Smooth muscle cell of the brain vasculature (primary cell): ENCODE measurements at places on chromosomes 2 and 18.

- DNase-seq: no peak
These were observed 5.5 kb downstream of the DGKD start for GRCh38 chr2:233359823-233360222.

DNA sequence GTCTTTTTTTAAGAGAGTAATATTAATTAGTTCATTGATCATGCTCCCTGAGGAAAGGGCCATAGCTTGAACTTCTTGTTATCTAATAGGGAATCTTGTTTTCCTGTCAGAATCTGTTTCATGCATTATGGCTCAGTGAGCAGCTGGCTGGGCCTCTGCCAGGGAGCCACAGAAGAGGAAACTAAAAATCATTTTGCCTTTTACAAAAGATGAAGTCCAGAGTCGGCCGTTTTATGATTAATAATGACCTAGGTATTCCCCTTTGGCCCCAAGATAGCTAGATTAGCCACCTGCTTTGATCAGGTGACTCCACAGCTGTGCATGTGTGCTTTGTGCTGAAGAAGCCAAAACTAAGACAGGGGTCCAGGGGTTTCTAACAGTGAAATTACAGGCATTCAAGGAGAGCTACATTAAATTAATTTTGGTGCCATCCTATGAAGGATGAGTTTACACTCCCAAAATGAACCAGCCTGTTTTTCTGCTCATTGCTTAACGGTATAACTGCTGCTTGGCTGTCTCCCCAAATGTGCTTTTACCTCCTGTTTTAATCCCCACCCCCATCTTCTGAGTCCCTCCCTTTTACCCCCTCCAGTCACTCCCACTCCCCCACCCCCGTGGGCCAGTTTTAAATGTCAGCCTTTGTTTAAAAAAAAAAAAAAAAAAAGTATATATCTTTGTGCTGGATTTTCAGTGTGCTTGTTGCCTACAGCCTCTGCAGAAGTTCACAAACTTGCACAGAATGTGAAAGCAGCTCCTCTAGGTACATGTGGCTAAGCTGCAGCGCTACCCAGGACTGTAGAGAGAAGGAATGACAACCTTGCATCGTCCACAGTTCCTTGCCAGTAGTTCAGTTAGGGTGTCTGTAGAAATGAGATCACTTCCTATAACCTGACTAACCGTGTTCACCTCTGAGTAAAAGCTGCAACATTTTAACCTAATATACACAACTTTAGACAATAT is 93.1 kb downstream of the CABLES1 start:
- no peak for DNase-seq

DNA sequence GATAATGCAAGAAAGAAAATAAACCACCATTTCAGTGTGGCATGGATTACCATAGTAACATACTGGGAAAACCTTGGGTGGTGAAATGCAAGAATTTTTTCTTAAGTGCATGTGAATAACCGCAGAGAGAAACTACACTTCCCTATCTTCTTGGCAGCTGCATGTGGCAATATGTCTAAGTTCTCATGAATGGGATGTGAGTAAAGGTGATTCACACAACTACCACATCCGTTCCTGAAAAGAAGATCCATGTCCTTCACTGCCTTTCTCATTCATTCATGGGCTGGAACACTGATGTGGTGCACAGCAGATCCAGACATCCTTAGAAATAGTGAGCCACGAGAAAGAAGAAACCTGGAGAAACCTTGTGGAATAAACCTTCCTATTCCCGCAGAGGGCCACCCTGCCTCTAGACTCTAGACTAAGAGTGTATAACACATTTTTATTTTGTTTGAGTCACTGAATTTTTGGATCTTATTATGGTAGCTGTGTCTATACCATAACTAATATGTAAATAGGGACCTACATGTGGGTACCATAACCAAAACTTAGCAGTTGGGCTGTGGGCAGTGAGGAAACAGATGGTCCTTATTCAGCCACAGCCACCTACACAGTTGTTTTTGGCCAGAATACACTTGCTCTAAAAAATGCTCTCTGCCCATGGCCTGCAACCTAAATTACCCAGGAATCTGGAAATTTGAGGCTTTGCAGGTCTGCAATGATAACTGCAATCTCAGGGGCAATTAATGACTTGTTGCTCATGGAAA is 573.3 kb downstream of the LRP1B start:
- DNase-seq: no peak

DNA sequence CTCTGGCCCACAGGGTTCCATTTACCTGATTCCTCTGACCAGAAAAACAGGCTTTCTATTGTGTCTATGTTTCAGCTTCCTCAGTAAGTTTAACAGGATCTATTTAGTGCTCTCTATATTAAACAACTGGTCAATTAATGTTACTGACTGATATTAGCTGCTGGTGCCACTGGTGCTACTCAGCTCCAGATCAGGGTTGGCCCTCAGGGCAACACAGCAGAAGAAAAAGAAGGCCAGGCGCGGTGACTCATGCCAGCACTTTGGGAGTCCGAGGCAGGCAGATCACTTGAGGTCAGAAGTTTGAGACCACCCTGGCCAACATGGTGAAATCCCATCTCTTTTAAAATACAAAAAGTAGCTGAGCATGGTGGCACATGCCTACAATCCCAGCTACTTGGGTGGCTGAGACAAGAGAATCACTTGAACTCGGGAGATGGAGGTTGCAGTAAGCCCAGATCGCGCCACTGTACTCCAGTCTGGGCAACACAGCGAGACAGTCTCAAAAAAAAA is 56.3 kb upstream of the CHAC2 start:
- no peak for DNase-seq

GRCh38 chr18:50159654-50160046 is 35.3 kb downstream of the MYO5B start:
- no peak for DNase-seq

GRCh38 chr2:65863713-65864112 is 431.3 kb upstream of the SPRED2 start:
- no peak for DNase-seq

DNA sequence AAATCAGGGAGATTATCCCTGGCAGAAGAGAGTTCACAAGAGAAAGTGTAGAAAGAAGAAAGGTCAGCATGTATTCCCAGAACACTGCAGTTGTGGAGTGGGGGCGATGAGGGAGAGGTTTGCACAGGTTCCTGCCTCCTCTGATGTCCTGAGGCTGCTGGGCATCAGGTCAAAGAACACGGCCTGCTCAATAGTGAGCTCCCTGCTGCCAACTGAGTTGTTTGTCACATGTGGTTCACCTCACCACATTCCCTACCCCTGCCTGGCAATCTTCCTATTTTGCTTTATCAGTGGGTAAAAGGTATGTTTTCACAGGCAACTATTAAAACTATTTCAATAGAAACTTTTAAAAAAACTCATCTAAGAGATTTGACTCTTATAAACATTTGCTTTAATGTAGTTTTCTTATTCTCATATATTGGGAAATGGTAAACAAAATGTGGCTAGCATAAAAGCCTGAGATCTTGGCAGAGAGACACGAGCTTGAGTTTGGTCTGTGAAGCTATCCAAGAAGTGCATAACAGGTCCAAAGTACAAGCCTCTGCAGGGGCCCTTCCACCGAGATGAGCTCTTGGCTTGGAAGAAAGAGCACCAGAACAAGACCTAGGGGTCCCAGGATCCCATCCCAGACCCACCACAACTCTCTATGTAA is 123.9 kb upstream of the SRD5A2 start:
- no peak for DNase-seq
